ENCODE measurements at places on chromosomes 11 and 22.

- no peak for DNase-seq
Observed at GRCh38 chr11:64935359-64936081, at the start of gene GPHA2. GPHA2 (minus strand) TSS chr11:64935893; CDS start chr11:64935460, 433 bp downstream.

DNA sequence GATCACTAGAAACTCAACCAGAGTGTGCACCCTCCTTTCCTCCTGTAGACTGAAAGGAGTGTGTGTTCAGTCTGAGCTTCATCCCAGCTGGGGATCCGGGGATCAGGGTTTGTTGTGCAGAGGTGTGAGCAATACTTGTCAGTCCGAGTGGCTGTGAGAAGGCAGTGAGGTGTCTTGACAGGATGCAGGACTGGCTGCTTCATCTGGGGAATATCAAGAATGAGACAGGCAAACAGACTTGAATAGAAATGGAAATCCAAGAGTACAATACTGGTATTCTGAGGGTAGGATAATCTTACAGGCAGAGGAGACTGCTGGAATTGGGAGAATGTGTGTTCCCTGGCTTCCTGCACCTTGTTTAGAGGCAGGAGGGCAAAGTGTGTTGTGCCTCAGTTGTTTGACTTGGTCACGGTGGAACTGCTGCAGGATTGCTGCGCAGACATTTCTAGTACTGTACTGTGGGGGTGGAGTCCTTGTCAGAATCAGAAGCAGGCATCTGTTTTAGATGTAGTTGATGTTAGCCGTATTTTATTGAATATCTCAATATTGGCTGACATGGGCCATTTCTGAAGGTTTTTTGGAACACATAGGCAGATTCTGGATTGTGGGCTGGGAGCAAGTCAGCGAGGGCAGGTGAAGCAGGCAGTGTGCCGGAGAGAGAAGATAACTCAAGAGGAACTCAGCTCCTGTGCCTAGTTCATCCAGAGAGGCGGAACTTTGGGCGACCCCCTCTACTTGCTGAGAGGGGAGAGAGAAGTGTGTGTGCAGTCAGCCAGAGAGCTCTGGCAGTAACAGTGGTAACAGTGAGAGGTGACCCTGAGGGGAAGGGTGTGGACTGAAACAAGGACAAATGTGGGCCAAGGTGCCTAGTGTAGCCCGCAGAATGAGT, 27.1 kb upstream of the GRK2 start:
- DNase-seq, result no peak

DNA sequence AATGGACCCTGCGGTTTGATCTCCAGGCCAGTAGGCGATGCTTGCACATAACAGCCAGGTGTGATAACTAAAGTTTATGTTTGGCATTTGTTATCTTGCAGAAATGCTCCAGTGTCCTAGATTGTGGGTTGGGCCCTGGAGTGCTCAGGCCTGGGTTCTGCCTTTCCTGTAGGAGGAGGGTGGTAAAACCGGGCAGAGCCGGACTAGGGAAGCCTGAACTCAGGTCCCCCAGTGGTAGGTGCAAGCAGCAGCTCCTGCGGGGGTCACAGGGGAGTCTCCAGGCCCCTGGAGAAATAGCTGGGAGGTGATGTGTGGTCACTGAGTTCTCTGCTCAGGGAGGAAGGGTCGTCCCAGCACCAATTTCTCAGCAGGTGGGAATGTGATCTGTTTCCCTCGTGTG, 538.3 kb upstream of the ANO3 start:
- DNase-seq, result no peak

- DNase-seq, result no peak
Observed at GRCh38 chr22:48663297-48663696, 1164.4 kb downstream of the BRD1 start.

DNA sequence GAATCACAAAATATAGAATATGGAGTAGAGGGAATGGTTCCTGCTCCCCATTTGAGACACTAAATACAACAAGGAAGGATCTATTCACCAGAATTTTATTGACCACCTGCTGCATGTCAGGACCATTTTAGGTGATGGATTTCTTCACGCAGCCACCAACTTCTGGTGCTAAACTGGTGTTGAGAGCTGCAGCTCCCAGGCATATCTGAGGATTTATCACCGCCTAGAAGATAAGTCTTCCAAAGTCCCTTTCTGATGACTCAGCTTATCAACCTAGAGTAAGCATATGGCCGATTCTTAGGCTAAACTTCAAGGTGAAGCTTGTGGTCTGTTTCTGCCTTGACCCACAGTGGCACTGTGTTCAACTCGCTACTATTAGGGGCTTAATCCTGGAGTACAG, 6.7 kb downstream of the DDI1 start:
- DNase-seq, result no peak

DNA sequence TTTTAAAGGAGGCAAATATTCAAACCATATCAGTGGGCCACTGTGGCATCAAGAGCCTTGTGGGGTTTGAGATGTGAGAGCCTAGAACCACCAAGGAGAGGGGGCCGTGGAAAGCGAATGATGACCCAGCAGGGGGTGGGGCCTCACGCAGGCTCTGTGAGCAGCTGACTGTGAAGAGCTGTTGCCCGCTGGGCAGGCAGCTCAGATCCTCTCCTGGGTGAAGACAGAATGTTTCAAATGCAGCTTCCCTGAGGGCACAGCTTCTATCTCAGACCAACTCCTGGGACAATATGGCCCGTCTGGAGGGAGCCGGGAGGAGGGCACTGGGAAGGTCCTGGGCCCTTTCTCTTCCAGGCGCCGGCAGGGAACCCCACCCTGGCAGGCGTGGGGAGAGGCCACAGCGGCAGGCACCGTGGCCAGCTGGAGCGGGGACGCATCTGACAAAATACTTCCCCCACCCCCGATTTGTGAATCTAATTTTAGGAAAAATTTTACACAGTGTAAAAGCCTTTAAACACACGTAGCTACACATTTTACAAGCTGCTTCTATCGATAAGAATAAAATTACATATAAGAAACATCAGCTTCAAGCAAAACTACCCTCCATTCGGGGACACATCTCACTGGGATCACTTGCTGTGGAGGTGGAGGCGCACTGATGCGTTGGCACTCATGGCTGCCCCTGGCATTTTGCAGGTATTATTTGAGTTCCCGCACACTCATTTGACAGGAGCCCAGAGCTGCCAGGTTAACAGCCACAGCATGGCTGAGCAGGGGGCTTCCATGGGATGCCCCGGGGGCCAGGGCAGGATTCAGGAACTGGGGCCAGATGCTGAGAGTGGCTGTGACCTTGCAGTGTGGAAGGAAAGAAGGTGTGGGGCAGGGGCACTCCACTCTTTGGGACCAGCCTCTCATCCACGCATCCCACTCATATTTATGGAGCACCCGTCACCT, 40.3 kb downstream of the PARVG start:
- no peak for DNase-seq

DNA sequence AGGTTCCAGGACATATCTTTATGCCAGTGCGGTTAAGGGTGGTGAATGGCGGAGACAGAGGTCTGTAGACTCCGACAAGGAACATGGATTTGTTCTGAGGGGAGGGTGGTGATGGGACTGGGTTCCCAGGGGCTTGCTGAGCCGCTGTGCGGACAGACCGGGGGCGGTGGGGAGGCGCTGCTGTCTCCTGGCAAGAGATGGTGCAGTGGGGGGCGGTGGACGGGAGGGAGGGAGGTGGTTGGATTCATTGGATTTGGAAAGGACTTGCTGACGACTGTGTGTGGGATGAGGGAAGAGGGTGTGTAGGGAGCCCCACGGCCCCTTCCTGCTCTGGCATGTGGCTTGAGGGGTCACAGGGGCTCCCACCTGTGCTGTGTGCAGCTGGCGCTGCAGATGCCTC, 43.2 kb downstream of the FLRT1 start:
- DNase-seq, result no peak

DNA sequence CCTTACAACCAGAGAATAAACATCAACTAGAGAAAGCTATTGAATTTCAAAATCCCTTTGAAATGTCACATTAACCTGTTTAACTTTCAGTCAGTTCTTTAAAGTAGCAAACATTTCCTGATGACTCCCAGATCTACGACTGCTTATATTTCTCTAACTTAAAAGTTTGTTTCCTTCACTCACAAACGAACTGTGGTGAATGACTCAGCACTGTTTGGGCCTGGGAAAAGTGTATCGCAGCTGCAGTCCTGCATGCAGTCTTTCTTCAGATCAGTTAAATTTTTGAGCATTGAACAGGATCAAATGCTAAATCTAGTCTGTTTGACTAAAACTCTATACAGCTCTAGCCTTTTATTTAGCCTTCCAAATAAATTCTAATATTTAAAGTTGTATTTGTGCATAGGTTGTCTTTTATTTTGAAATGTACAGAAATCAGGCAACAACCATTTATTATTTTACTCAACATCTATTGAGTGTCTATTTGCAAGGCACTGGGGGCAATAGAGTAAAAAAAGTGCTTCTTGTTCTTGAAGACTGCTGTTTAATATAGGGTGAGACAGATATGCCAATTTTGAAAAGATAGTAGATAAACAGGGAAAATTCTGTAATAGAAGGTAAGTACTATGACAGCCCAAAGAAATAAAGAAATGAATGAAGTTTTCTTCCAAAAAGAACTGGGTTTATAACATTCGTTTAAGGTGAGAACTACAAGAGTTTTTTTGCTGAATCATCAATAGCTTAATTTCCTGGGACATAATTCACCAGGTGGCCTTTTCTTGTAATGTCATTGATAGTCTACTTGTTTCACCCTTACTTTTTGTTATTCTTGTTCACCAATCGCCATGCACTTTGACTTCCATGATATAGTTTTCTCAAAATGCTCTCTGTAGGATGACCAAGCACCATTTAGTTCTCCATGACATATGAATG, 235.4 kb downstream of the METTL15 start:
- DNase-seq, result no peak

DNA sequence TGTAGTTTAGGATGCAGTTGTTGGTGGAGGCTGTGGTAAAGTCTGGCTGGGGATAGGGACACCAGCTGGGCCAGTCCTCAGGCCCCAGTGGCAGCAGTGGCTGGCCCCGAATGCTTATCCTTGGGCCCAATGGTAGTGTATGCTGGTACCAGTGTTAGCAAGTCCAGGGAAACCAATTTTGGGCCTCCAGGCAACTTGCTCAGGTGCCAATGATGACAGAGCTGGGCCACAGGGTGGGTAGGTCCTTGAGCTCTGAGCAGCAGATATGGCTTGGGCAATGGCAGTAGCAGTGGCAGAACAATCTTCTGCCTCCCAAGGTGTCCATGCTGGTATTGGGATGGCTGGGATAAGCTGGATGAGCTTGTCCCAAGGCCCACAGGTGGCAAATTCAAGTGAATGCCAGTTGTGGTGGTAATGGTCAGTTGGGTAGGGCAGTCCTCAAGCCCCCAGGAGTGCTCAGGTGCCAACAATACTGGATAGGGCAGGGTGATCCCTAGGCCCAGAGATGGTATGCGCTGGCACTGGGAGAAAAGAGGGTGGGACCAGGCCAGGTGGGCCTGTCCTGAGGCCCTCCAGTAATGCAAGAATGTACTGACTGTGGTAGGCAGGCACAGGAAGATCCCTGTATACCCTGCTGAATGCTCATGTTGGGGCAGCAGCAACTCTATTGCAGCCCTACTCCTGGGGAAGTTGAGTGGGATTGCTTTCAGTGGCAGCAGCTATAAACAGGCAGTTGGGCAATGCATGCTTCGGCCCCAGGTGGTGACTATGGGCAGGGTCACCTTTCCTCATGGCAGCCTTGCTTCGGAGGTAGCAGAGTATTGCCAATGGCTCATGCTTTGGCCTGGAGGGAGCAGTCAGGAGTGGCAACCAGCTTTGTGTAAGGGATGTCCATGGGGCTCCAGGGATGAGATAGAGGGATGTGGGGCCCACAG, 54.7 kb downstream of the KCNQ1OT1 start:
- DNase-seq, result no peak

DNA sequence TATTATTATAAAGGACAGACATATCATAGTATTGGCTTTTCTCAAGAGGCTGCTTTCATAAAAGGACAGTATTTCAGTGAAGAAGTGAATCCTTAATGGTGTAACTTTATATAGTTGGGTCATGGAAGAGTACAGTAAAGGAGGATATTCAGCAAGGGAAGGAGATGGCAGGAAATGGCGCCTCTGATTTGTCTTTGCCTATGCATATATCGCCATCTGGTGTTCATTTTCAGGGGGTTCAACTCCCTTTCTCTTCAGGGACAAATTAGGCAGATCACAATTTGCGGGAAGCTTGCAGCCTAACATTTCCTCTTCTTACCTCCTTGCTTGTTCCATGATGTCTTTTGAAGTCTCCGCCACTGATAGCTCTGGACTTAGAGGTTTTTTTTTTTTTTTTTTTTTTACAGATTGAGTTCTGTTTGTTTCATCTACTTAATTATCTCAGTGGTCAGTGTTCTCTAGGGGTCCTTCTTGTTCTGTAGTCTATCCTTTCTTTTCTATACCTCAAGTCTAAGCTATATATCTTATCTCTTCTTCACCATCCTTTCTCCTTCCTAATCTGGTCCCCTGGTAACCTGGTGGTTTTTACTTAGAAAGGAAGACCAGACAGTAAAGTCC, 21.8 kb upstream of the RRM1 start:
- no peak for DNase-seq

DNA sequence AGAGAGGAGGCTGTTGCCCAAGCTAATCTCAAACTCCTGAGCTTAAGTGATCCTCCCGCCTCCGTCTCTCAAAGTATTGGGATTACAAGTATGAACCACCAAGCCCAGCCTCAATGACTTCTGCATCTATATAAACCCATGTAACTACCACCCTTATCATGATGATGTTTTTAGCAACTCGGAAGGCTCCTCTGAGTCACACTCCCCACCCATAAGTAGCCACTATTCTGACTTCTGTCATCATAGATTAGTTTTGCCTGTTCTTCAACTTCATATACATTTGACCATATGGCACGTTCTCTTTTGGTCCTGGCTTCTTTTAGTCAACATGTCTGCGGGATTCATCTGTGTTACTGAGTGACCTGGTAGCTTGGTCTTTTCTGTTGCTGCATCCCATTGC, 6.4 kb upstream of the FOSL1 start:
- no peak for DNase-seq

- no peak for DNase-seq
Observed at GRCh38 chr11:63212742-63213141, 30.7 kb downstream of the SLC22A25 start.

DNA sequence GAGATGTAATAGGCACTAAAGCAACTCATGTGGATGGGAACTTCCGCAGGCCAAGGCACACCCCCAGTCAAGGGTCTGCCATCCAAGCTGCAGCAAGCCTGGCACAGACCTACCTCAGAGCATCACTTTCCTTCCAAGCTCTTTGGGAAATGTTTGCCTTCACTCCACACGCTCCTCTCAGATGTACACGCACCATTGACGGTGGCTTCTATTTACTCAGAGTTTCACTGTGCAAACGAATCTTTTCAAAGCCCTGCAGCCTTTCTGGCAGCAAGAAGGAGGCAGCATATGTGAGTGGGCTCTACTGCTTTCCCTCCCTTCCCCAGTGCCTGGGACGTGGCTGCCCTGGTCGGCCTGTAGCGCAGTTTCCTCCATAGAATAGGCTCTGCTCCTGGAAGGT, 60.9 kb upstream of the USP47 start:
- DNase-seq, result no peak

DNA sequence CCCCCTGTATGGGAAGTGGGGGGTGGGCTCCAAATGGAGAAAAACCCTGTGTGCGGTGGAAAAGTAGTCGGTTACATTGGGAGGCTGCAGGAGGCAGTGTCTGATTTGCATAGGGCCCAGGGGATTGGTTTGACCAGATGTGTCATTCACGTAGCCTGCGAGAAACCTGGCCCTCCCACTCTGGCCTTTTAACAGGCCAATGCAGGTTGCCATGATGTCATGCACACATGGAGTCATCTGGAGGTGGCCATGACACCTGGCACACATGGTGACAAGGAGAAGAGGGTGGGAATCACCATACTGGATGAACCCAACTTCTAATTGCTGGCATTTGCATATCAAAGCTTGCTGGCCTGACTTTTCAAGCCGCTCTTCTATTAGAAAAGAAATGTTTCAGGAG, 50.6 kb downstream of the FAM181B start:
- no peak for DNase-seq

GRCh38 chr22:37556710-37557109, 3.6 kb upstream of the CDC42EP1 start:
- no peak for DNase-seq

- DNase-seq, result no peak
Observed at GRCh38 chr11:32056438-32056837, 34.4 kb upstream of the RCN1 start.
